ENCODE measurements at places on chromosomes 4 and X. TPM values are rescaled to one million over a fixed set of nuclear protein-coding genes. Genes with fewer than 3 reads are reported as not detected.

GRCh38 chr4:157590679-157591078, 370.2 kb downstream of the GRIA2 start:
- DNase-seq, result no peak

- no peak for DNase-seq
These were observed 54.5 kb upstream of the INPP4B start for GRCh38 chr4:142900622-142901021.

GRCh38 chr4:94877973-94878372, 120.2 kb downstream of the BMPR1B start:
- no peak for DNase-seq

GRCh38 chr4:173211838-173212237, 43.2 kb downstream of the GALNT7 start:
- no peak for DNase-seq

- DNase-seq, result no peak
These were observed 225.1 kb downstream of the CBR4 start for GRCh38 chr4:168784786-168785461.

- DNase-seq, result no peak
These were observed 4.6 kb downstream of the RAB33A start for GRCh38 chrX:130176354-130176776.

Gene MTNR1A
- total RNA-seq, result not detected

Gene USP11
- 14.5 TPM for total RNA-seq
